ENCODE measurements at places on chromosomes 16 and 17. TPM values are rescaled to one million over a fixed set of nuclear protein-coding genes. Genes with fewer than 3 reads are reported as not detected.

TBC1D26 gene
- not detected for polyA plus RNA-seq

SOST gene
- polyA plus RNA-seq: not detected

DNA sequence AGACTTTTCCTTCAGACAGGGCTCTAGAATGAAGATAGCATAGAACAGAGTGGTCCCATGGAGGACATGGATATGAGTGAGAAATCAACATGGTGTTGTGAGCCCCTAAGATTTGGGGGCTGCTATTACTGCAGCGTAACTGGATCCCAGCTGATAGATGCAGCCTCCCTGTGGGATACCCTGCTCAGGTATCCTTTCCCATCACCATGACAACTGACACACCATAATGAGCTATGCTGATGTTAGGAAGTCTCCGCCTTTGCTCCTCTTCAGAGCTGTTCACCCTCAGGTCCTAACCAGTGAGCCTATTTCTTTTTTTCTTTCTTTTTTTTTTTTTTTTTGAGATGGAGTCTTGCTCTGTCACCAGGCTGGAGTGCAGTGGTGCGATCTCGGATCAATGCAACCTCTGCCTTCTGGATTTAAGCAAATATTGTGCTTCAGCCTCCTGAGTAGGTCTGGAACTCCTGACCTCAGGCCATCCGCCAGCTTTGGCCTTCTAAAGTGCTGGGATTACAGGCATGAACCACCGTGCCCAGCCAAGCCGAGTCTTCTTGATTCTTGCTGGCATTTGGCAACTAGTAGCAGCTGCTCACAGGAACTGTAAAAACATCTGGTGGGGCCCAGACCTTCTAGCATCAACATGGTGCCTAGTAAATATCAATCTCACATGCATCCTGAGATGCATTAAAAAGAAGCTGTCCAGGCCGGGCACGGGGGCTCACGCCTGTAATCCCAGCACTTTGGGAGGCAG lies 17.1 kb downstream of the STX4 start:
- H3K27me3 ChIP-seq: no peaks in the 10 kb centered on the region
- no peak overlapping the region for H3K27ac ChIP-seq
- H3K4me1 ChIP-seq: peaks cover 7% of the 10 kb centered on the region
- no peak overlapping the region for H3K4me3 ChIP-seq

- H3K27me3 ChIP-seq: peaks cover 4% of the 10 kb centered on the region
- peak overlapping the region; percentile 100 for H3K27ac ChIP-seq
- peak overlapping the region; percentile 91 for H3K4me3 ChIP-seq
- peaks cover 76% of the 10 kb centered on the region for H3K4me1 ChIP-seq
These were observed 9.9 kb downstream of the RARA start for GRCh38 chr17:40318830-40319391.

SCARF1 gene
- 0.32 TPM for polyA plus RNA-seq

DNA sequence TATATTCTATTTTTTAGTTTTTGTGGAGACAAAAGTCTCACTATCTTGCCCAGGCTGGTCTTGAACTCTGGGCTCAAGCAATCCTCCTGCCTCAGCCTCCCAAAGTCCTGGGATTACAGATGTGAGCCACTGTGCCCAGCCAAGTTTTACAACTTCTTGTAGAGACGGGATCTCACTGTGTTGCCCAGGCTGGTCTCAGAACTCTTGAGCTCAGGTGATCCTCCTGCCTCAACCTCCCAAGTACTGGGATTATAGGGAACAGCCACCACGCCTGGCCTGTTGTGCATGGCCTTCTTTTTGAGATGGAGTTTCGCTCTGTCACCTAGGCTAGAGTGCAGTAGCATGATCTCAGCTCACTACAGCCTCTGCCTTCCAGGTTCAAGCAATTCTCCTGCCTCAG lies 6.2 kb upstream of the CENPT start:
- DNase-seq: no peak
- H3K4me1 ChIP-seq: peaks cover 23% of the 10 kb centered on the region
- H3K27me3 ChIP-seq: no peaks in the 10 kb centered on the region

- H3K27ac ChIP-seq: peak overlapping the region; percentile 26
- H3K4me1 ChIP-seq: peaks cover 6% of the 10 kb centered on the region
These were observed 16.2 kb downstream of the RPH3AL start for GRCh38 chr17:336110-337021.

GRCh38 chr17:62892870-62893338 lies 73.1 kb upstream of the TANC2 start:
- peaks cover 2% of the 10 kb centered on the region for H3K36me3 ChIP-seq
- H3K4me3 ChIP-seq: no peak overlapping the region
- H3K4me1 ChIP-seq: peaks cover 3% of the 10 kb centered on the region
- H3K27ac ChIP-seq: no peak overlapping the region
- H3K27me3 ChIP-seq: peaks cover 8% of the 10 kb centered on the region

ABR gene
- polyA plus RNA-seq: 4.3 TPM

ZNF263 gene
- polyA plus RNA-seq: 39.8 TPM

ALDH3A1 gene
- not detected for polyA plus RNA-seq

GRCh38 chr16:25097276-25097975 lies 14.1 kb upstream of the LCMT1 start:
- DNase-seq: no peak
- no peaks in the 10 kb centered on the region for H3K27me3 ChIP-seq
- peaks cover 25% of the 10 kb centered on the region for H3K4me1 ChIP-seq
- H3K27ac ChIP-seq: no peak overlapping the region

DNA sequence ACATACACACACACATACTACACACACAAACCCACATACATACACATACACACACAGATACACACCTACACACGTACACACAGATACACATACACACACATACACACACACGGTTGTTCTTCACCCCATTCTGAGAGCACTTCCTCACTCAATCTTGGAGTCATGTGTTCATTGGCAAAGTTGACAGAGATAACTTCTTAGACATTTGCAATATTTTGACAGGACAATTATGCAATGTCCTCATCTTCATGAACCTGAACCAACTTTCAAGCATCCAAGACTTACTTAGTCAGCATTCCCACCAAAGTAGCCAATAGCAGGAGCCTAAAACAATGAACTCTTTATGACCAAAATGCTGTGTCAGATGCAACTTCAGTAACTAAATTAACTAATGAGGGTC lies 77.1 kb upstream of the DNAH17 start:
- H3K36me3 ChIP-seq: no peaks in the 10 kb centered on the region
- H3K4me1 ChIP-seq: no peaks in the 10 kb centered on the region
- H3K27me3 ChIP-seq: peaks cover 5% of the 10 kb centered on the region
- peak overlapping the region; percentile 5 for H3K27ac ChIP-seq

SCIMP gene
- 108 TPM for polyA plus RNA-seq

PLK1 gene
- not detected for polyA plus RNA-seq

DNA sequence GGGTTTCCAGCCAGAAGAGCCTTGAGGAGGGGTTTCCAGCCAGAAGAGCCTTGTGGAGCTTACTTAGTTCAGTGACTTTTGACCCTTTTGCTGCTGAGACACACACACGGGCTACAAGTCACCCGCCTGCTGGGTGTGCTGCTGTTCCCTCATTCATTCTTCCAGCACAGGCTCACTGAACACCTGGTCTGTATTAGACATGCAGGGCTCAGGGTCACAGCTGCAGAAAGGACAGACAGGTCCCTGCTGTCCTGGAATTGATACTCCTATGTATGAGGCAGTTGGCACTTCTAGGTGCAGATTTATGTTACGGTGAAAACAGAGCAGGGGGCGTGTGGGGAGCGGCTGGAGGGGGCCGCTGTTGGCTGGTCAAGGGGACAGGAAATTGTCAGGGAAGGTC lies 6.8 kb downstream of the CACNG4 start:
- H3K4me1 ChIP-seq: peaks cover 8% of the 10 kb centered on the region
- H3K4me3 ChIP-seq: no peak overlapping the region
- no peak overlapping the region for H3K27ac ChIP-seq
- H3K27me3 ChIP-seq: peaks cover 64% of the 10 kb centered on the region
- no peaks in the 10 kb centered on the region for H3K36me3 ChIP-seq
- no peak for DNase-seq

GRIN2A gene
- polyA plus RNA-seq: not detected

DNA sequence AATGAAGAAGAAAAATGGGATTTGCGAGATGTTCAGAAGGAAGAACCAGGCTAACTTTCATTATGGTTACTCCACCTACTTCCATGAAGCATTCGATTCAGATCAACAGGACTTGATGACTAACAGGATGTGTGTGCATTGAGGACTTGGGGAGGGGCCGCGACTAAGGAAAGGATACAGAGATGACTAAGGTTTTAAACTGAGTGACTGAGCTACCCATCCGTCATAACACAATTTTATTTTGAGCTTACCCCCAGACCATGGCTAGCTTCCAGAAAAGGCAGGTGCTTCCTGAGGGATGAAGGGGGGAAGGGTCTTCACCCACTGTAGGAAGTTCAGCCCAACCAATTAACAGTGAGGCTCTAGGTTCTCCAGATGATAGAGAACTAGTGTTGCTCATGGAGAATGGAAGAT lies 2.5 kb upstream of the CDYL2 start:
- no peak overlapping the region for H3K4me3 ChIP-seq
- no peaks in the 10 kb centered on the region for H3K36me3 ChIP-seq
- H3K27ac ChIP-seq: no peak overlapping the region
- H3K4me1 ChIP-seq: peaks cover 4% of the 10 kb centered on the region

- peaks cover 9% of the 10 kb centered on the region for H3K4me1 ChIP-seq
- no peak overlapping the region for H3K4me3 ChIP-seq
- no peak for DNase-seq
- H3K27ac ChIP-seq: no peak overlapping the region
- peaks cover 11% of the 10 kb centered on the region for H3K36me3 ChIP-seq
These were observed 4.4 kb downstream of the SETD6 start for GRCh38 chr16:58519707-58520106.

DNA sequence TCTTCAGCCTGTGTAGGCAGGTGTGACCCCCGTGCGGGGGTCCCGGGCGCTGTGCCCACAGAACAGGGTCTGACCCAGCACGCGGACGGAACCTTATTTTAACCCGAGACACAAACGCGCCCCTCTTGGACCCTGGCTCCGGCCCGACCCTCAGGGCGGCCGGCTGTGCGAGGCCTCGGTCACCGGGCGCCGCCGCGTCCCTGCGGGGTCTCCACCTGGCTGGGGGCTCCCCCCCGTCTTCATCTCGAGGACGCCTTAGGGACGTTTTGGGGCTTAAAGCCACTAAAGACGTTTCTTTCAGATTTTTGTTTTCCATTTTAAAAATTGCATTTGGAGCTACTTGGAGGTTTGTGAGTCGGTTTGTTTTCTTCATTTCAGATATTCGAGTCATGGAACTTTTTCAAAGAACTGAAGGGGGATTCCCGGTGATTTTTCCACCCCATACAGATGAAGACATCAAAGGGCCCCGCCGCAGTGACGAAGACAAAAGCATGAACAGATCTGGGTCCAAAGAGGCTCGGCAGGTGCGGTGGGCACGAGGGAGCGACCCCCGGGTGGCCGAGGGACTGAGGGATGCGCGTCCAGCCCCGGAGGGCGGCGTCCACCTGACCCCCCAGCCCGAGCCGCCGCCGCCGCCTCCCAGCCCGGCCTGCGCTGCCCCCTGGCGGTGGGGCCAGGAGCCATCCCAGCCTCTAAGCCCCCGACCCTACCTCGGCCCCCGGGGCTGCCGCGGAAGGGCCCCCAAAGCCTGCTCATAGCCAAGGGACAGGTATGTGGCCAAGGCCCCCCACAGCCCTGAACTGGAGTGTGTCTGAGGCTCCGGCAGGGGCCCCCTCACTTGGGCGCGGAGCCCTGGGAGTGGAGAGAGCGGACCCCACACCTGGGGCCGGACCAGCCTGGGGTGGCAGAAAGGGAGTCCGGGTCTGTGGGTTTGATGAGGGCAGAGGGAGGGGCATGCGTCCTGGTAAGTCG lies 3.8 kb upstream of the CD7 start:
- H3K36me3 ChIP-seq: no peaks in the 10 kb centered on the region
- no peaks in the 10 kb centered on the region for H3K27me3 ChIP-seq
- peak; percentile 66 for DNase-seq

- peaks cover 22% of the 10 kb centered on the region for H3K27me3 ChIP-seq
- H3K36me3 ChIP-seq: no peaks in the 10 kb centered on the region
- no peak for DNase-seq
- H3K27ac ChIP-seq: no peak overlapping the region
- no peaks in the 10 kb centered on the region for H3K4me1 ChIP-seq
These were observed 27.5 kb upstream of the NPTX1 start for GRCh38 chr17:80503921-80504320.

DNA sequence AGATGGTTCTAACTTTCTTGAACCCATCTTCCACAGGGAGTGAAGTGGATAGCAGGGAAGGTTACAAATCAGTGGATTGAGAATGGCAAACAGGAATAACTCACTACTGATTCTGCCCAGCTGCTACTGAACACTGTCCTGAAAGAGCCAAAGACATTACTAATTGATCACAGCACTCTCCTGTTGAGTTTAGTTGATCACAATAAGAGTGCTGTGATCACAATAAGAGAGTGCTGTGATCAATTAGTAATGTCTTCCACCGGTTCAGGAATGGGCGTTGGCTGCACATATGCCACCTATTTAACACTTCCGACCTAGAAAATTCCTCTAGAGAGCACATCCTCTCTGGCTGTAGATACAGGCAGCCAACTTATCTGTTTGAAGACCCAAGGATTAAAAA lies 11.4 kb downstream of the CFAP97D1 start:
- H3K4me3 ChIP-seq: no peak overlapping the region
- no peaks in the 10 kb centered on the region for H3K4me1 ChIP-seq
- H3K27me3 ChIP-seq: peaks cover 18% of the 10 kb centered on the region
- DNase-seq: no peak
- no peak overlapping the region for H3K27ac ChIP-seq
- no peaks in the 10 kb centered on the region for H3K36me3 ChIP-seq

- H3K27ac ChIP-seq: no peak overlapping the region
- no peak for DNase-seq
- peak overlapping the region; percentile 94 for H3K4me3 ChIP-seq
- H3K36me3 ChIP-seq: peaks cover 6% of the 10 kb centered on the region
- H3K27me3 ChIP-seq: peaks cover 43% of the 10 kb centered on the region
These were observed 772 bp downstream of the NTN1 start for GRCh38 chr17:9021992-9022572.

DNA sequence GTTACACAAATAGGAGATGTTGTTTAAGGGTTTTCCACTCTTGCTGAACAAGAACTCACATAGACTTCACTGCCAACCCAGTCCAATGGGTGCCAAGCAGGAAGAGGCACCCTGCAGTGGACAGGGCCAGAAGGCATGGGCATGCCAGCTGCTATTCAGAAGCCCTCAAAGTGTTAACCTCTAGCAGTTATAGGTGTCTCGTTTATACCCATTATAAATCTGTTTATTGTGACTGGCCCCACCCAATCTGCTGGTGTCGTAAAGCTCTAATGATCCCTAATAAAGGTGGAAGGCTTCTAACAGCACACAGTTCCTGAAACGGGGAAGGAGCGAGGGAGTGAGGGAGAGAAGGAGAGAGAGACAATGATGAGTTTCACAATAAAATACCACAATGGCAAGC lies 23.9 kb downstream of the HNF1B start:
- no peaks in the 10 kb centered on the region for H3K4me1 ChIP-seq
- H3K27ac ChIP-seq: no peak overlapping the region
- DNase-seq: no peak
- H3K4me3 ChIP-seq: no peak overlapping the region

KRT40 gene
- polyA plus RNA-seq: not detected

SLC5A2 gene
- 0.20 TPM for polyA plus RNA-seq

HAGH gene
- polyA plus RNA-seq: 21.1 TPM

Data from naive B cell (primary cell).